ENCODE measurements at places on chromosomes 6 and 20.

GRCh38 chr6:144555066-144555465, 269.9 kb downstream of the UTRN start:
- DNase-seq = no peak

- DNase-seq = no peak
These were observed 10.1 kb upstream of the FRK start for GRCh38 chr6:116070616-116071389.

GRCh38 chr20:20253744-20254330, 114.1 kb upstream of the INSM1 start:
- DNase-seq = no peak

- no peak for DNase-seq
These were observed 44.4 kb downstream of the DSTN start for GRCh38 chr20:17614176-17614811.

DNA sequence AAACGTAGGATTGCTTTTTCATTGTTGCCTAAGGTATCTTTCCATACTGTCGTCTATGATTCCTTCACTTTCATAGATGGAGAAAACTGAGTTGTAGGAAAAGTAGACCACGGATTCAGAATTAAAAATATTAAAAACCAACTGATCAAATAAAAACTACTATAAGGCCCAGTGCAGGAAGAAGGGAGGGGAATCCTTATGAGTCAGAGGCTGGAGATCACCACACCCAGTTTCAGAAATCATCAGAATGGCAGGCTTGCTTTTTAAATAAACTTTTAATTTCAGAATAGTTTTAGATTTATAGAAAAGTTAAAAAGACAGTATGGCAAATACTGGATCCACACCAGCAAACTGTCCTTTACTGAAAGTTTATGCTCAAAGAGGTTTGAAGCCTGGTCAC, 32.0 kb upstream of the POPDC3 start:
- no peak for DNase-seq

DNA sequence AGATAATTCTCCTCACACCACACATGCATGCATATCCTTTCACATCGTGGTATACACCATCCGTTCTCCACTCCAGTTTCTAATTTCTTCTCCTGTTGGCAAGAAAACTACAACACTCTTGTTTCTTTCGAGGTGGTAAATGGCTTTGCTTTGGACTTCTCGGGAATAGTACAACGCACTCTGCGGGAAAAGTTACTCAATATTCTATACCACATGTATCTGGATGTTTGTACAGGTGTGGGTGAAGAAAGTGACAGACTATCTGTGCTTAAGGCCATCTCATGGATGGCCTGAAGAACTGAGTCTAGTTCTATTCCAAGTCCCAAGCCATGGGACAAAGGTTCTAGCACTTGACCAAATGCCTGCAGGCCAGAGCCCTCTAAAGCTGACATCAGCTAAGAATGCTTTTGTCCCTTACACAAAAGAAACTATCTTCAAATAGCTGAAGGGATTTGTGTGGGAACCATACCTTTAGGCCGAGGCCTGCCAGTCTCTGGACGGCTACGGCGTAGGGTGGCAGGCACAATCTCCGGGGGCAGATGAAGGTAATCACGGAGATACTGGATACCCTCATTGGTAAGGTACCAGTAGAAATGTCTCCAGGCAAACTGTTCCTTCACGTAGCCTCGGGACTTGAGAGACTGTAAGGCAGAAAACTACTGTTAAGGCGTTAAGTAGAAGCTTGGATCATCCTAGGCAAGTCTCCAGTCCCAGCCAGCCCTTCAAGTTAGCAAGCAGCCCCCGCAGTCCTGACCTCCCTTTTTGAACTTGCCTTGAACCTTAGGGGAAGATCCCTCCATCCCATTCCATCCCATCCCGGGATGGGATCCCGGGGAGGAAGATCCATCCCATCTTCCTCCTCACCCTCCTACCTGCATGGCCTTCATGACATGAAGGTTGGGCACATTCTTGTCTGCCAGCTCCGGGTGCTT, 1.4 kb downstream of the RPS10 start:
- DNase-seq = no peak

DNA sequence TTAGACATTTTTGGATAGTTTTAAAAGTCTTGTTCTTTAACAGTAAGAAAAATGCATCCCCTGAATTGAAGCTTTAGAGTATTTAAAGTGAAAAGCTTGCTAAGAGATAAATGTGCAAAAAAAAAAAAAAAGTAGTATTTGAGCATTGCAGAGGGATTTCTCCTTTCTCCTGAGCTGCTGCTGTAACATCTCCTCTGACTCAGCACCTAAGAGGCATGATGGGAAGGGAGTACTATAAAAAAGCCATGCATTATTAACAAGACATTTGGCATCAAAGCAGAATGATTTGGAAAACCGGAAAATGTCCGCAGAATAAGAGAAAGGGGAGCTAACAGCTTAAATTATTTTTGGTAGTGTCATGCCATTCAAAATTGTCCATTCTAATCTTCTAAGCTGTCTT, 27.9 kb downstream of the B4GALT5 start:
- DNase-seq = no peak

- no peak for DNase-seq
These were observed 259.3 kb upstream of the RIN2 start for GRCh38 chr20:19498756-19499155.

DNA sequence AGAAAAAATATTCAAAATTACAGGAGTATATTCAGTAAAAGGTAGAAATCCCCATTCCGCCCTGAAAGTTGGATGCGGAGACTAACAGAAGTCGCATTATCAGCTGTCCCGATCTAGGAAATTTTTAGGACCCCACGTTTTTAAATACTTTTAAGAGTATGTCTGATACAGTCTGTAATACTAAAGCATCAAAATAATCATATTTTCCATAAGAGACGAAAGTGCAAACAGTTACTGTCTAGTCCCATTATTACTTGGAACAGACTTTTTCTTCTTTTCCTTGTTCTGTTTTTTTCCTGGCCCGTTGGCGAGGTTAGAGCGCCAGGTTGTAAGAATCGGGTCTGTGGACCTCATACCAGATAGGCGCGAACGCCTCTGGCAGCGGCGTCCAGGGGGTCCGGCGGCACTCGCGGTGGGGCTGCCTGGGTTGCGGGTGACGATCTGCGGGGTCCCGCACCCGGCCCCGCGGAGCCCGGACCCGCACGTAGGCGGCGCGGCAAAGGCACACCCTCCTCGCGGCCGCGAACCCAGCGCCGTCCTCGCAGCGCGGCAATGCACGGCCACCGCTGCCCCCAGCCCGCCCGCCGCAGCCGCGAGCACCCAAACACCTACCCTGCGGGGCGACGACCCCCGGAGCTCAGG, 460 bp downstream of the PLAGL1 start:
- DNase-seq = no peak

DNA sequence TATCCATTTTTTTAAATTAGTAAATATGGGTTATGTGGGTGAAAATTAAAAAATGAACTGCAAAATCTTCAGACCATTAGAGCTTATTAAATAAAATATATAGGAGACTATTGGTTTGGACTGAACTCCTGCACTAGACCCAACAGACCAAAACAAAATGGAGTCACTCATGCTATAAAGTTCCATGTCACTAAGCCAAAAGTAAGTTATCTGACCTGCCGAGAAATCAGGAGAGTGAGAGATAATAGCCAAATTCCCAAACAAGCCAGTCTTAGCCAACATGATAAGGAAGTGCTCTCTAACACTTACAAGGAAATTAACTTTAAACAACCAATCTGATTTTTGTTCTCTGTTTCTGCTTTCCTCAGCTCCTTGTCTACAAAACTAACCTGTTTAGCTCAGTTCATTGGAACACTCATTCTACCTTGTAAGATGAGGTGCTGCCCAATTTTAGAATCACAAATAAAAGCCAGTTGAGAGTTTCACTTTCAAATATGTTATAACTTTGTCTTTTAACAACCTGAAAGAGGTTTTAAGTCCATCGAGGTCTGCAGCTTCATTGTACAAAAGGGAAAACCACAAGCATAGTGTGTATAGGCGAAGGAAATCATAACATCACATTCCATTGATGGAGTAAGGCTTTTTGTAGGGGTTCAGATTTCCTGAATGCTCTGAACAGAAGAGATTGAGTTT, 220.5 kb downstream of the TENT5A start:
- DNase-seq = no peak

- DNase-seq = no peak
These were observed 46.9 kb upstream of the MAPK13 start for GRCh38 chr6:36083446-36083845.

GRCh38 chr6:45997875-45998506, 17.7 kb downstream of the CLIC5 start:
- no peak for DNase-seq

Measured in neuronal stem cell (in vitro differentiated cells).